ENCODE measurements at places on chromosomes 6 and 20. TPM values are rescaled to one million over a fixed set of nuclear protein-coding genes. Genes with fewer than 3 reads are reported as not detected.

The SLC2A10 gene
- total RNA-seq = 4.2 TPM

The APOBEC2 gene
- not detected for total RNA-seq

The CD109 gene
- total RNA-seq = 82.5 TPM

The SAMD5 gene
- total RNA-seq = 2.9 TPM

The C6orf15 gene
- 9.3 TPM for total RNA-seq

The CLPSL1 gene
- total RNA-seq = not detected

The RCAN2 gene
- not detected for total RNA-seq

The KCNS1 gene
- total RNA-seq = 0.33 TPM

The SEMG1 gene
- not detected for total RNA-seq

The ZC2HC1B gene
- not detected for total RNA-seq

Measured in mammary epithelial cell (primary cell).